ENCODE measurements at places on chromosomes 7 and 10. TPM values are rescaled to one million over a fixed set of nuclear protein-coding genes. Genes with fewer than 3 reads are reported as not detected.

BMS1 gene
- 11.9 TPM for total RNA-seq

HOXA6 gene
- 72.5 TPM for total RNA-seq

ATG9B gene
- total RNA-seq, result 0.70 TPM

SYT15 gene
- total RNA-seq, result 2.7 TPM

MYO3A gene
- total RNA-seq, result 3.9 TPM

SYCE1 gene
- not detected for total RNA-seq

PPP1R9A gene
- 39.9 TPM for total RNA-seq

DOCK1 gene
- 96.6 TPM for total RNA-seq

NUTM2B gene
- 0.23 TPM for total RNA-seq

CLDN15 gene
- total RNA-seq, result 10.6 TPM

FFAR4 gene
- total RNA-seq, result 0.23 TPM

HOXA11 gene
- 25.5 TPM for total RNA-seq

COG5 gene
- total RNA-seq, result 64.9 TPM

PNLIP gene
- 0.12 TPM for total RNA-seq

UBTD1 gene
- 15.2 TPM for total RNA-seq

GPRIN2 gene
- total RNA-seq, result 8.2 TPM

PPP3CB gene
- total RNA-seq, result 57.5 TPM

Measured in metanephros (tissue), 2 donors.